ENCODE measurements at places on chromosomes 7 and 10.

- no peak for DNase-seq
These were observed 26.7 kb downstream of the WAC start for GRCh38 chr10:28559618-28560017.

- no peak for DNase-seq
These were observed 29.4 kb downstream of the DNAJB9 start for GRCh38 chr7:108598914-108599580.

DNA sequence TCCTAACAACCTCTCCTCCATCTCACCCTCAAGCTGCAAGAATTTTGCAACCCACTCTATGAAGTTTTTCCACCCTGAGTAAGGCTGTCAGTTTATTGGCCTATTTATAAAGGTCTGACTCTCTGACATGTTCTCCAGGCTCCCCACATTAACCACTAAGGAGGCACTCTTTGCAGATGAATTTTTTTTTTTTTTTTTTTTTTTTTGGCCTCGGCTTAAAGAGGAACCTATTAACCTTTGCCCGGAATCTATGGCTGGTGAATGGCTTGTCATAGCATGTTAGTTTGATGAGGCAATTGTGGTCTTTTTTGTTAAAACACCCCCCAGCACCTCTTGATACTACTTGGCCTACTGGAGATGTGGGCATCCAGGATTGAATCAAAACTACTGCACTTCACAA lies 57.1 kb downstream of the TBXAS1 start:
- DNase-seq, result peak; percentile 61

- no peak for DNase-seq
These were observed 25.4 kb downstream of the FBH1 start for GRCh38 chr10:5915451-5915850.

- DNase-seq, result no peak
These were observed 7.0 kb downstream of the EBF3 start for GRCh38 chr10:129956876-129957673.

GRCh38 chr10:123645615-123646014 lies 20.5 kb upstream of the GPR26 start:
- DNase-seq, result no peak

DNA sequence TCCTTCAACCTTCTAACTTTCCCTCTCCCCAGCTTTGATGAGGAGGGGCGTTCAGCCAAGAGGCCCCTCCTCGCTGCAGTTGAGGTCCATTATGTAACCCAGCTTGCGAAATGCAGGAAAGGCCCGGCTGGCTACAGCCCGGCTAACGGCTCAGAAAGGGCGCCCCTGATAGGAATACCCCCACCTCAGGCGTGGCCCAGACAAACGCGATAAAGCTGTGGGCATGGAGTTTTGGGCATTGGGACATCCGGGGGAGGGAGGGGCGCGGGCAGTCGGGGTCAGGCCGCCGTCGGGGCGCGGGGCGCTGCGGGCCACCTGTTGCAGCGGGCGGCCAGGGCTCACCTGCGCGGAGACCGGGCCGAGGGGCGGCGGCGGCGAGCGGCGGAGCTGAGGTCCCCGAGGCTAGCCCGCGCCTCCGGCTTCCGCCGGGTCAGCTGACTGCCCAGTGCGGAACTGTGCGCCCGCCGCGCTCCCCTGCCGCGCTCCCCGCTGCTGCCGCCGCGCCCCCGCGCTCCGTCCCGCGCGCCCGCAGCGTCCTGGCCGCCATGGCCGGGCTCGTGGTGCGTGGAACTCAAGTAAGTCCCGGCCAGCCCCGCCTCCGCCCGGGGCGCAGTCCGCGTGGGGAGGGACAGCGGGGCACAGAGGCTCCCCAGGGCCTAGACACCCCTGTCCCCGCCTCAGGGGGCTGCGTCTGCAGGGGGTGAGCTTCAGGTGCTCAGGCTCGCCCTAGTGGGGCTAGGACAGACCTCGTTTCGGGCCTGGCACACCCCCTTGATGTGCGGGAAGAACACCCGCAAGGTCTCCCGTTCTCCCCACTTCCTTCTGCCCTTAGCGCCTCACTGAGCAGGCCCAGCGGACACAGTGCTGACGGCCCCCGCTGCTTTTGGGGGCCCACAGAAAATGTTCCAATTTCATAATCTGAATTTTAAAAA lies at the start of gene LRMDA:
LRMDA (plus strand) TSS at position 445 of the 932 bp plus-strand sequence.
- DNase-seq, result peak; percentile 87

DNA sequence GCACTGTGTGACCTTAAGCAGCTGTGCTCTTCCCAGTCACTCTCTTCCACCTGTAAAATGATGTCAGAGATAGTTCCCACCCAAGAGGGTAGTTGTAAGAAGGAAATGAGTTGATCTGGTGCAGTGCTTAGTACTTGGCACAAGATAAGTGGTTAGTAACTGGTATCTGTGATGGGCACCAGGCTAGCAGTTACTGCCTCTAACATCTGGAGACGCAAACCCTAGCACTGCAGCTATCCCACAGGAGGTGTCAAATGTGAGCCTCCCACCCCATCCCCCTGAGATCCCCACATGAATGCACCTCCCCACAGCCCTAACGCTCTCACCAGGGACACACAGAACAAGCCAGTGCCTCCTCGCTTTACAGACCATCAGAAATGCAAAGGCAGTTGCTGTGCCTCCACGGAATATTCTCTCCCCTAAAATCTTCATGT lies 72.0 kb downstream of the KCNMA1 start:
- DNase-seq, result no peak

DNA sequence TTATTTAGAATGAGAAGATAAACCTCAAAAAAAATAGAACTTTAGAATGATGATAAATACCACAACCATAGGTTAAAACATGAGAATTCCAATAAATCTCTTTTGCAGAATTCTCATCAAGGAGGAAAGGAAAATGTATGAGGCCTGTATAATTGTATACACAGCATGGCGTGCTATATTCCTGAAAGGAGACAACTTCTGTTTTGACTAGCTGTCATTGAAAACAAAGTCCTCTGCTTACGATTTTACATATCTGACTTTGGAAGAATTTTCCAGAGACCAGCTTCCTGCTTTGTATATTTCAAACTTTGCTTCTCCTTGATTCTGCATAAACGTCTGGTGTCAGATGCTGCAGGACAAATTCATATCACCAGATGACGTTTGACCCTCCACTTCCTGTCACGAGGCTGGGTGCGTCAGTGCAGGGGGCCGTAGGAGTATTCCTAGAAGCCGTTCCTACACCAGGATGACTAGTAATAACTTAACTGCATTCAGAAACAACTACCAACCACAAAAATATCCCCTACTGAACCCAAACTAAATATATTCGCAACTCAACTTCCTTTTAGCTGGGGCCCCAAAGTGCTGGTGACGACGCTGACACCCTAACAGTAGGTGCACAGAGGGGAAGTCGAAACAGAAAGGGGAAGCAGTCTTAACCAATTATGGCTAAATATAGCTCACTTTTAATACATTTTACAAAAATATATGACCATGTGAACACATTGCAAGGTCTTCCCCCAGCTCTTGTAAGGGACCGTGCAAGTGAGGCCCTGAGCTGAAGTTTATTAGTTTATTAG lies 178.6 kb upstream of the INHBA start:
- DNase-seq, result peak; percentile 95

- peak; percentile 20 for DNase-seq
These were observed 40.2 kb downstream of the CYCS start for GRCh38 chr7:25084821-25085220.

DNA sequence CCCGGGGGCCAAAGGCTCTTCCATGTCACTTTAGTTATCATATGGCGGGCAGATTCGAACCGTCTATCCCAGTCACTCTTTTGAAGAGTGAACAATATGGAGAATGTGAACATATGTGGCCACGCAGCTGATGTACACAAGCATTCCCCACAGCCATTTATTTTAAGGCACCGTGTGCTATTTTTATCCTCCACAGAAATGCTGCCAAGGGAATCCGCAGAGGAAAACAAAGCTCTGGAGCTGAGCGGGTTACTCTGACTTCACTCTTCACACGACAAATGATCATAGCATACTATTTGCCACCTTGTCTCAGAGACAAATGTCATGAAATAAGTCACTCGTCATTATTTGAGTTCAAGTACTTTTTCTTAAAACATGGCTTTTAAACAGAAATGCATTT lies 100.3 kb downstream of the CTBP2 start:
- DNase-seq, result no peak

DNA sequence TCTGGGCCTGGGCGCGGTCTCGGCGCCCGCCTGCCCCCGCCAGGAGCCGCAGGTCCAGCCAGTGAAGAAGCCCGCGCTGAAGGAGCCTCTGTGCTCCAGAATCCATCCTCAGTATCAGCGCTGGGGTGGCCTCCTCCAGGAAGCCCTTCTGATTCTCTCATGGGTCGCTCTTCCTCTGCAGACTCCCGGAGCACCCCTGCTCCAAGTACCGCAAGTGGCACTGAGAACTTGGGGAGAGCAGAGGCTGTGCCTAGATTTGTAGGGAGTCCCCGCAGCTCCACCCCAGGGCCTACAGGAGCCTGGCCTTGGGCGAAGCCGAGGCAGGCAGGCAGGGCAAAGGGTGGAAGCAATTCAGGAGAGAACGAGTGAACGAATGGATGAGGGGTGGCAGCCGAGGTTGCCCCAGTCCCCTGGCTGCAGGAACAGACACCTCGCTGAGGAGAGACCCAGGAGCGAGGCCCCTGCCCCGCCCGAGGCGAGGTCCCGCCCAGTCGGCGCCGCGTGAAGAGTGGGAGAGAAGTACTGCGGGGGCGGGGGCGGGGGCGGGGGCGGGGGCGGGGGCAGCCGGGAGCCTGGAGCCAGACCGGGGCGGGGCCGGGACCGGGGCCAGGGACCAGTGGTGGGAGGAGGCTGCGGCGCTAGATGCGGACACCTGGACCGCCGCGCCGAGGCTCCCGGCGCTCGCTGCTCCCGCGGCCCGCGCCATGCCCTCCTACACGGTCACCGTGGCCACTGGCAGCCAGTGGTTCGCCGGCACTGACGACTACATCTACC lies at the start of gene ALOX5:
ALOX5 (plus strand) TSS at position 641 of the 774 bp plus-strand sequence; CDS start at position 705, 64 bp downstream.
- peak; percentile 36 for DNase-seq

DNA sequence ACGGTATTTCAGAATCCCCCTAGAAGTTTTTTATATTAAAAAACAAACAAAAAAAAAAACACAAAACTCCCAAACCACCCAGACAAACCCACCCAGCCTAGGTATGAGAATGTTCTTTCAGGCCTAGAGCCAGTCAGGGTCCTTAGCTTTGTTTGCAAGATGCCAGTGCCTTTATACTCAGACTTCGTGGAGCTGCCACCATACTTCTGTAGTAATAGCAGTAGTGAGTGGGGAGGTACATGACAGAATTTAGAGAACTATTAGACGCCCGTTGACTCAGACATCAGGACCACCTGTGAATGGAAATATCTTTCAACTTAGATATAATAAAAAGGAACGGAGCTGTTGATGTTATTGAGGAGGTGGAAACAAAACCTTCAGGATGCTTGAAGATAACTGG lies 138.2 kb upstream of the MKLN1 start:
- DNase-seq, result no peak

GRCh38 chr7:47069385-47070076 lies 512.4 kb downstream of the TNS3 start:
- DNase-seq, result no peak

DNA sequence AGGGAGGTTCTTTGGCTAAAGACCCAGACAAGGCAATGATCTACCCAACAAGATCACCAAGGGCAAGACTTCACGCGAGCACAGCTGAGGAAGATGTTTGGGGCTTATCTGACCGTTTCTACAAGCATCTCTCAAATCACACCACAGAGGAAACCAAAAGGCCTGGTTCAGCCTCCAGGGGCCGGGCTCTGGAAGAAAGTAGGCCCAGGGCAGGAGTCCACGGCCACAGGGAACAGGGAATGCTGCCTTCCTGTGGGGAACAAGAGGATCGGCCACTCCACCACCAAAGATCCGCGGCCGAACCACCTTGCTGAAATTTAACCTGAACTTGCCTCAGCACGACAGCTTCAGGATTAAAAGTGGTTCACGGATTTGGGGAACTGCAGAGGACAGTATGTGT lies 332.5 kb downstream of the PTPRN2 start:
- no peak for DNase-seq

- no peak for DNase-seq
These were observed 27.3 kb downstream of the HERC4 start for GRCh38 chr10:68047554-68048327.

DNA sequence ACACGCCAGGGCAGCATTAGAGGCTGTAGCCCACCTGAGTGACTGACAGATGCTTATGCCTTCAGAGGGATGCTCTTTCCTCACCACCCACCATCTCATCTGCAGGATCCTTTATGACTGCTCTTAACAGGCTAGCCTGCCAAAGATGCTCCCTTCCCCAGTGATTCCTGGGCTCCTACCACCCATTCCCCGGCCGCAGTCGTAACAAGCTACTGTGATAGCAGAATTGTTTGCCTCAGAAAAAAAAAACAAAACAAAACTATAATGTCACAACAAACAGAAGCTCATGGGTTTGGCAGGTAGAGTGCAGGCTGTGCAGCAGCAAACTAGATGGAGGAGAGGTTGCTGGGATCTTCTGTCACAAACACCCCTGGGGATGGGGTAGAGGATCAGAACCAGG lies 343.9 kb upstream of the ZMIZ1 start:
- DNase-seq, result no peak

DNA sequence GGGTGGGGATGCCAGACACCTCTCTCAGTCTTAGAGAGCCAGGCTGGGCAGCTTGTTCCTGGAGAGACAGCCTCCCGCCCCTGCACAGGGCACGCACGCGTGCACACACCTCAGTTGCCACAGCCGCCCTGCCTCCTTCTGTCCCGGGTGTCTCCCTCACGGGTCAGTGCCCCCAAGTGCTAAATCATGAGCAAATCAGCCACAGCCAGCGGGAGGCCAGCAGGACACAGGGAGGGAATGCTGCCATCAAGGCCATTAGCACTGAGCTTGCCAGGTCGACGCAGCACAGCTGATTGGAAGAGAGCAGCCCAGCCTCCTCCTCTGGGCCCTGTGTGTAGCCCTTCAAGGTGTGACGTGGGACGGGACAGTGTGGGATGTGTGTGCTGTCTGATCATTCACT lies 130.4 kb downstream of the CDH23 start:
- DNase-seq, result no peak

DNA sequence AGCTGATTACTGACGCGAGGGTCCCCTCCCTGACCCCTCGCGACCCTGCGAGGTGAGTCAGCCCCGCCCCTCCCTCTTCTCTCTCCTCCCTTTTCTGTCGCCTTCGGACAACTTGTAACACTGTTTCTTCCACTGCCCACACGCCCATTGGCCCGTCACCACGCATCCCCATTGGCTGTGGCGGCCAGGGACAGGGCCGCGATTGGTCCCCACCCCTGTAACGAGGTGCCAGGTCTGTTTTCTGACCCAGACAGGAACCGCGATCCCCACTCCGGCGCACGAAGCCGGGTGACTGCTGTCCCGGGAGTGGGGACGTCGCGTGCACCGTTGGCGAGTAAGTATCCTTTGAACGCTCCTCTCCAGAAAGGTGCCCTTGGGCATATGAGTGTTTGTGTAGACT lies at the start of gene STRA8:
STRA8 (plus strand) TSS at position 269 of the 400 bp plus-strand sequence. CDS start 6,687 bp downstream, outside the sequence.
- no peak for DNase-seq

- no peak for DNase-seq
These were observed 78.2 kb upstream of the DLX6 start for GRCh38 chr7:96927131-96927530.

DNA sequence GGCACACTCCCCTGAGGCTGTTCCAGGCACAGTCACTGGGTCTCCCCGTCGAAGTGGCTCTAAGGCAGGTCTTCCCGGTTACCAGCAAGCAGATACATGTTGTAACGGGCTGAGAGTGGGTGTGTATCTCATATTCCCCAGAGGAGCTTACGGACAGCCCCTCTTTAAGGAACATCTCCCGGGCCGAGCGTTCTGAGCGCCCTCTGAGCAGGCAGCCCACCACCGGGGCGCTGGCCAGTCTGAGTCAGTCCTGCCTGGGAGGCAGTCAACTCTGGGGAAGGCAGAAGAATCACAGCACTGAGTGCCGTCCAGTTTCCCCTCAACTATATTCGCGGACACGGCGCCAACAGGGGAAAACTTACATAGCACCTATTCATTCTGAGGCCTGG lies 117.4 kb downstream of the LHPP start:
- DNase-seq, result no peak

Data from suppressor macrophage (primary cell).